ENCODE measurements at places on chromosomes 16 and 17.

GRCh38 chr17:26765860-26766709 is 527.8 kb upstream of the WSB1 start:
- DNase-seq = no peak

DNA sequence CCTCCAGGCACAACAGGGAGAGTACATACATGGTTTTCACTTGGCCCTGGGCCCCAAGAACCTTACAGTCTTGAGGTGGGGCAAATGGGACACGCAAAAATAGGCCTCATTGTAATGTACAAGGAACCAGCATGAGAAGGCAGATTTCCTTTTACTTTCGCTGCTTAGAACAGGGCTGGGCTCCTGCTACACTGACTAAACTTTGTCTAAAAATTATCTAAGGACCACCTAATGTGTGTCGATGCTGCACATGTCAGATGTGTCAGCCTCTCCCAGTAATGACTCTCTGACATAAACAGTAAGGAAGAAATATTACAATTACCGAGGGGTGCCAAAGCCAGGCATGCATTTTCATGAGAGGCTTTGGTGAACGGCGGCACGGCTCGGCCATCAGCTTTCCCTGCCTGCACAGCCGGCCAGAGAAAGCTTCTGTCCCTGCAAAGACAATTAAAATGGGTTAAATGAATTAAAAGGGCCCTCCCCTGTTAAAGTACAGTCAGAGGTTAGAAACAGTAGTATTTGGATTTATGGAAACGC is 224.2 kb upstream of the IRX3 start:
- no peak for DNase-seq

- DNase-seq = no peak
Measured at GRCh38 chr16:74898659-74899058, 86.3 kb downstream of the WDR59 start.

DNA sequence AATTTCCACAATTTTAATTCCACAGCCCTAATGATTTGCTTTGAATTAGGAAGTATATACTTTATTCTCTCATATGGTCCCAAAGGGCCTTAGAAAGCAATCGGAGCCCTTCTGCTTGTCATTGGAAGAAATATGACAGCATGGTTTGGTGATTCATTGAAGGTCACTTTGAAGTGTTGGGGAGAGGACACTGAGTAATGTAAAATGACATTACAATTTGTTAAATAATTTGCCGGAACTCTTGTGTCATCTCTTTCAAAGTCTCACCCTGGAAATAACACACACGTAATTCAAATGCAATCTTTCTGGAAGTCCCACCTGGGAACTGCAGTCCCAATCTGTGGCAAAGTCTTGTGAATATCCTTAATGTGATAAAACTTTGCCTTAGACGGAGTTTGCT is 59.8 kb downstream of the BMERB1 start:
- DNase-seq = no peak

GRCh38 chr16:46763147-46763546 is 15.0 kb upstream of the MYLK3 start:
- DNase-seq = no peak

All from stimulated activated CD8-positive, alpha-beta memory T cell treated with anti-CD3 and anti-CD28 coated beads, Interleukin-7, amount 100 ng/mL, for 24 hours (primary cell).